Heart right ventricle (tissue), 16 donors: ENCODE measurements at places on chromosomes 2 and 18. TPM values are rescaled to one million over a fixed set of nuclear protein-coding genes. Genes with fewer than 3 reads are reported as not detected.

GRCh38 chr2:177501186-177501585 lies 108.6 kb downstream of the AGPS start:
- no peak for DNase-seq

DNA sequence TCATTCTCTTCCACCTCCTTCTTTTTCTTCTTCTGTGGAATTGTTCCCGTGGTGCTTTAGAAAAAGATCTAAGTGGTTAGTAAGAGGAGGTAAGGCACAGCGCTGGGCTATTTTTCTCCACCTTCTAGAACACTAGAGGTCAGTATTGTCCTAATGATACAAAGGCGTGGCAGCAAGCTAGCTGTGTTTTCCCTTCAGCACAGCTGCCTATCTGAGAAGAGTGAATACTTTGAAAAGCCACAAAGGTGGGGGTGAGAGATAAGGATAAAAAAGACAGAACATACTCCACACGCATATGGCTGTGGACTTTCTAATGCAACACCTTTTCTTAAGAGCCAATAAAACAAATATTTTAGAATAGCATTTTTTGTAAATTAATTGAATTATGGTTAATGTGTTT lies 2.1 kb downstream of the CNTNAP5 start:
- DNase-seq = no peak

The GKN1 gene
- polyA plus RNA-seq = not detected

DNA sequence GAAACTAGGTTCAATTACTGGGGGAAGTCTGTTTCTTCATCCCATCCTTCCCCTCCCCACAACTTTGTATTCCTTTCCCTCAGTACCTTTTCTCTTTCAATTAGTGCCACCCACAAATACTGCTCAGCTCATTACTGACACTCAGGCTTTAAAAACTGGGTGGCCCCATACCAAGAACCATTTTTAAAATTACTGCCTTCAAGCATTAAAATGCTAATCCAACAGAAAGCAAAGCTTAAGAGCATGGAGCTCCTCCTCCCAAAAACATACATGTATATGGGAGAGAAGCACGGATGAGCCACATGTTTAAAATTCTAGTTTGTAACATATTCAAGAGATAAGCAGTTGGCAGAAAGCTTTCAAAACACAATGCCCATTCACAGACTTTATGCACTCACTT lies 44.0 kb downstream of the IRS1 start:
- no peak for DNase-seq

DNA sequence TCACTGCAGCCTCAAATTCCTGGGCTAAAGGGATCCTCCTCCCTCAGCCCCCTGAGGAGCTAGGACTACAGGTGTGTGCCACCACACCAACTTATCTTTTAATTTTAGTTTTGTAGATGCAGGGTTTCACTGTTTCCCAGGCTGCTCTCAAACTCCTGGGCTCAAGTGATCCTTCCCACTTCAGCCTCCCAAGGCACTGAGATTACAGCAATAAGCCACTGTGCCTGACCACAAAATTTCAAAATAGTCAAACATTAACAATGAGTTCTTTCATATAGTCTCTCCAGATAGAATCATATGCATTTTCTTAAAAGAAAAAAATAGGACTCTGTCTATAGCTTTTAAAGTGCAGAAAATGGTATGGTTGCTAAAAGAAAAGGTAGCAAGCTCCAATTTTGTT lies 24.9 kb upstream of the PID1 start:
- DNase-seq = no peak
